ENCODE measurements at places on chromosomes 11 and 22. TPM values are rescaled to one million over a fixed set of nuclear protein-coding genes. Genes with fewer than 3 reads are reported as not detected.

DNA sequence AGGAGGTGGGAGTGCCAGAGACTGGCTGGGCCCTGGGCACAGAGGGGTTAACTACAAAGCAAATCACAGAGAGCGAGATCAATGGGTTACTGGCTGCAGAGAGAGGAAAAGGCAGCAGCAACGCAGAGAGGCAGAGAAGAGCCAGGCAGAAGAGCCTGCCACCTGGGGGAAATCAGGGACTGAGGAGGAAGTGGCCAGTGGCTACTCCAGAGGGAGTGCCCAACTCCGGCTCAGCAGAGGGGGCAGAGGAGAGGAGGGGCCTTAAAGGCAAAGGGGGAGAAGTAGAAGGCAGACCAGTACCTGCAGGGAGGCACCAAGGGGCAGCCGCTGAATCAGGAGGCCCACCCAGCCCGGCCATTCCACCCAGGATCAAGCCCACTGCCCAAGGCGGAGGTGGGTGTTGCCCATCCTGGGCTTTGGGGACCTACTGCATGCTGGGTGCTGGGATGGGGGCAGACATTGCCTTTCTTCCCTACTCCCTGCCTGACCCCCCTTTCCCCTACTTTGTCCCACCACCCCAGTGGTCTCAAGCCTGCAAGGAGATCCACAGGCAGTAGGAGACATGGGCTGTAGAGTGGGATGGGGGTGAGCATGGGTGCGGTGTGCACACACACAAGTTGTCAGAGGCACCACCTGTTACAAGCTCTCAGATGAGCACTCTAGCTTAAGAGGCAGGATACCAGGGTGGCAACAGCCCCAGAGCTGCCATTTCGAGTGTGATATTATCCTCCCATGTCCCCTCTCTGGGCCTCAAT lies 926 bp upstream of the GALR3 start:
- H3K36me3 ChIP-seq: no peaks in the 10 kb centered on the region
- no peak overlapping the region for H3K4me3 ChIP-seq
- H3K4me1 ChIP-seq: no peaks in the 10 kb centered on the region
- no peak overlapping the region for H3K27ac ChIP-seq
- no peaks in the 10 kb centered on the region for H3K27me3 ChIP-seq

GRCh38 chr11:8277691-8278090 lies 14.0 kb upstream of the LMO1 start:
- no peaks in the 10 kb centered on the region for H3K27me3 ChIP-seq
- H3K36me3 ChIP-seq: no peaks in the 10 kb centered on the region
- no peak overlapping the region for H3K27ac ChIP-seq

DNA sequence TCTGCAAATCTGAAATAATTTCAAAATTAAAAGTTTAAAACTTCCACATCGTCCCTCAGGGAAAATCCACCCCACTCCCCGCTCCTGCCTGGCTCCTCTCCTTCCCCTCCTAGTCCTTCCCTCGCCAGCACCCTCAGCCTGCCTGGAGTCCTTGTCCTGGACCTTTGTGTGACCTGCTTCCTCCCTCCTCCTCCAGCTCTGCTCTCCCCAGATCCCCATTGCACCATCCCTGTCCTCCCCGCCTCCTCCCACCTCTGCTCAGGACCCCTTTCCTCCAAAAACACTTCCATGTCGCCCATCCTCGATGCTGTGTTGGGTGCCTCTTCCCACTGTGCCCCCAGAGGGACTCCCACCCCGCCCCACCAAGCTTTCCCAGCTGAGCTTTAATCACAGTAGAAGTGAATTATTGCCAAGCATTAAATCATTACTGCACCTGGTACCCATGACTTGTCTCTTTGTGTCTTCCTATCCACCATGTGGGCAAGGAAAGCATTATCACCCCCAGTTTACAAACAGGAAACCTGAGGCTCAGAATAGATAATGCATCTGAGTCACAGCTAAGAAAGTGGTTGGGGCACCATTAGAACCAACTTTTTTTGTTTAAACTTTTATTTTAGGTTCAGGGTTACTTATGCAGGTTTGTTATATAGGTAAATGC lies 2.4 kb upstream of the ZP1 start:
- no peak overlapping the region for H3K4me3 ChIP-seq
- H3K27me3 ChIP-seq: no peaks in the 10 kb centered on the region
- DNase-seq: no peak
- no peaks in the 10 kb centered on the region for H3K4me1 ChIP-seq
- H3K27ac ChIP-seq: no peak overlapping the region
- no peaks in the 10 kb centered on the region for H3K36me3 ChIP-seq

DNA sequence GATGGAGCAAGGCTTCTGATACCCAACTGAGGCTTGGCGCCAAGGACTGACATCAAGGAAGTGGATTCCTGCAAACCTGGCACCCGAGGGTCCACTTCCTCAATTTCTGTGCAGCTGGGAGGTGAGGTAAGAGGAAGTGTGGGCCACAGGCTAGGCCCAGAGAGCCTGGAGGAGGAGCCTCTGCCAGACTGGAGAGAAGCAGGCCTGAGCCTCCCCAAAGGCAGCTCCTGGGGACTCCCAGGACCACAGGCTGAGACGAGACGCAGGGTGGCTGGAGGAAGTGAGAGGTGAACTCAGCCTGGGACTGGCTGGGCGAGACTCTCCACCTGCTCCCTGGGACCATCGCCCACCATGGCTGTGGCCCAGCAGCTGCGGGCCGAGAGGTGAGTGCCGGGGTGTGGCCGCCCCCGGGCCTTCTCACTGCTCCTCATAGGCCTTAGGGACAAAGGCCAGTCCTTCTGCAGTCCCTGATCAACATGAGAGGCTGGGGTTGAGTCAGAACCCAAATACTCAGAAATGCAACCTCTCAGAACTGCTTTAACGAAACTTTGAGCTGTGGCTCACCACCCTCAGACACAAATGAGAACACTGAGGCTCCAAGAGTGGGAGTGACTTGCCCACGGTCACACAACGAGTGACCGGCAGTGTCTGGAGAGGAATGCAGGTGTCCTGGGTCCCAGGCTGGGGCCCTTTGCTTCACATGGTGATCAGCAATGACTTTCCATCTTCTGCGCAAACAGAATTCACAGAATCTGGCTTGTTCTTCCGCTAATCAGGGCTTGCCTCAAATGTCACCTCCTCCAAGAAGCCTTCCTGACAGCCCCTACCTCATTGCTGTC lies at the start of gene NCF4:
Gene NCF4, plus strand, starts transcription at position 186 of the 839 bp plus-strand sequence. Its CDS starts 166 bp downstream, at position 352.
- no peaks in the 10 kb centered on the region for H3K4me1 ChIP-seq
- no peaks in the 10 kb centered on the region for H3K27me3 ChIP-seq
- no peak within 1 kb of the TSS for H3K4me3 ChIP-seq
- DNase-seq: no peak

DNA sequence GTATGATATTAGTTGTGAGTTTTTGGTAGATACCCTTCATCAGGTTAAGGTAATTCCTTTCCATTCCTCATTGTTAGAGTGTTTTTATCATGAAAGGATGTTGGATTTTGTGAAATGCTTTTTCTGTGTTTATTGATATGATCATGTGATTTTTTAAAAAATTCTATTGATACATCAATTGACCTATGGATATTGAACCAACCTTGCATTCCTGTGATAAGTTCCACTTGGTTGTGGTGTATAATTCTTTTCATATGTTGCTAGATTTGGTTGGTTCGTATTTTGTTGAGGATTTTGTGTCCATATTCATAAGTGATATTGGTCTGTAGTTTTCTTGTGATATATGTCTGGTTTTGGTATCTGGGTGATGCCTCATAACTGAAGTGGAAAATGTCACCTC lies 6.7 kb downstream of the ANKRD13D start:
- no peaks in the 10 kb centered on the region for H3K4me1 ChIP-seq
- H3K4me3 ChIP-seq: no peak overlapping the region
- peaks cover 5% of the 10 kb centered on the region for H3K36me3 ChIP-seq

DNA sequence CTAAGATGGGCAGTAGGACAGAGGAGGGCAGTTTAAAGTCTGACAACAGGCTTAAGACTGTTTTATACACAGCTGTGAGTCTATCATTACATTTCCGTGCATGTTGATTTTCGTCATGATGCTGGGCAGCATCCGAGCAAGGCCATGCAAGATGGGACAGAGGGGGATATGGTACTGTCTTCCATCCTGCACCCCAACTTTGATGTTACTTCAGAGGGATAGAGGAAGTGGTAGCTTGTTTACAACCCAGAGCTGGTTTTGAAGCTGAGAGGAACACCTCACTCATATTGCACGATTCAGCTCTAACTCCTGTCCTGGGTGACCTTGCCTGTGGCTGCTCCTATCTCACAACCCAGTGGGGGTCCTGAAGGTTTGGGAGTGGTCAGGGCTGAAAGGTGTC lies 3.0 kb upstream of the SORL1 start:
- H3K27me3 ChIP-seq: no peaks in the 10 kb centered on the region
- no peak overlapping the region for H3K4me3 ChIP-seq
- no peaks in the 10 kb centered on the region for H3K4me1 ChIP-seq
- no peaks in the 10 kb centered on the region for H3K36me3 ChIP-seq

GRCh38 chr11:126277780-126278179 lies 5.1 kb upstream of the TIRAP start:
- no peak overlapping the region for H3K27ac ChIP-seq
- DNase-seq: no peak
- H3K27me3 ChIP-seq: no peaks in the 10 kb centered on the region
- H3K4me3 ChIP-seq: no peak overlapping the region
- peaks cover 2% of the 10 kb centered on the region for H3K36me3 ChIP-seq

DNA sequence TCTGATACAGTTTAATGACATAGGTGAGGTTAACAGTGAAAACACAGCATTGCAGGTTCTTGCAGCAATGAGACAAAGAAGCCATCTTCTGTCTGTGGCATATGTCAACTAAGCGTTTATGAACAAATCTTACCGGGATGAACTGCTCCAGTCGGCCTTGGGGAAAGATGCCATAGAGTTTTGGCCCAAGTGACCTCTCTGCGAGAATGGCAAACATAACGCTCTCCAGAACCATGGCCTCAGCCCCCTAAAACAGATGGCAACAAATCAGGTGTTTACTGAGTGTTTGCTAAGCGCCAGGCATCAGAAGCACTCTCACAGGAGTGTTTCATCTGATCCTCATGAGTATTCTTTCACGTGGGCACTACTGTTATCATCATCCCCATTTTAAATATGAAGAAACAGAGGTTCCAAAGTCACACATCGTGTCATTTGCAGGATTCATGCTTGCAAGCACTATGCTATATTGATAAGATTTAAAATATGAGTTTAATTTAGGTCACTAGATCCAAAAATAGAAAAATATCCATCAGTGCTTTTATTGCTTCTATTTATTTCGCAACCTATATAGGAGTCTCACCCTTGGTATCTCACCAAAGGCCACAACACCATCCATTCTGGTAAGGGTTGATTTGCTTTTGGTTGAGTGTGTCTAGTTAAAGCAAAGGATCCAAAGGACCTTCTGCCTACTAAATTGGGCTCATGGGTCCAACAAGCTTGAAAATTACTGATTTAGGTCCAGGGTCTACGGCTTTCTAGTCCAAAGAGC lies 35.9 kb downstream of the TCIRG1 start:
- no peaks in the 10 kb centered on the region for H3K36me3 ChIP-seq
- no peak overlapping the region for H3K4me3 ChIP-seq
- no peak for DNase-seq
- no peaks in the 10 kb centered on the region for H3K4me1 ChIP-seq
- no peak overlapping the region for H3K27ac ChIP-seq

DNA sequence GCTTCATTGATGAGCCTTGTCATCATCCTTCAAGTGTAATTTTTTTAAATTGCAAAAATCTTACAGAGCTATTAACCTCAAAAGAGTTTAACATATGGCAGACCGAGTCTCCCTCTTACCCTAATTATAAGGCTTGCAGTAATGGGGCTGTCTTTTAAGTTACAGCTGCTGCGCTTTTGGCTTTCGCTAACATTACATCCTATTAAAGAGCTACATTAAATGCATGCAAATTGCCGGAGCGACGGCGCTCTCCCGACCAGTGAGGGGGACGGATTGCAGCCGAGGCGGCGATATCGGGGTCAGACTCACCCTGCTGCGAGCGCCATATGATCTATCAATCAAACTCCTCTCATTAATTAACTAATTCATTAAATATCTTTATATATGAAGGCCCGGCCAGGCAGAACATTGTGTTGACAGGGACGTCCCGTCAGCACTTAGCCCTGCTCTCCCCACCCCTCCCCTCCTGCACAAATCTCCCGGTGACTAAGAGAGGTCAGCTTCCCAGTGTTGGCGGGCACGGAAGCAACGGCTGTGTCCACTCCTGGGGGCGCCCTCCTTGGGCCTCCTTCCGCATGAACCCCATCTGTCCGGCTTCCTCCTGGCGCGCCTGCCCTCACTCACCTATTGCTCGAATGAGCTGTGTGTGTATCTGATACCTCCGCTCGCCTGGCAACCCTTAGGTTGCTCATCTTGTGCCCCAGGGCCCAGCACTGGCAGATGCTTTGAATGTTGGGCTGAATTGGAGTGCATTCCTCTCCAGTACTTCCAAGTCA lies 156.0 kb upstream of the CADM1 start:
- no peak for DNase-seq
- H3K4me3 ChIP-seq: peak overlapping the region; percentile 25
- no peaks in the 10 kb centered on the region for H3K36me3 ChIP-seq
- no peaks in the 10 kb centered on the region for H3K27me3 ChIP-seq
- H3K4me1 ChIP-seq: no peaks in the 10 kb centered on the region

Gene HBE1
- not detected for total RNA-seq

Gene DSCAML1
- 2.2 TPM for total RNA-seq

Gene OR8H2
- not detected for total RNA-seq

Gene CD248
- total RNA-seq: 118 TPM

Measured in aorta (tissue), 5 donors.